ENCODE measurements at places on chromosomes 4 and X.
A peak's percentile ranks its signal among the peaks of the same experiment; 100 is the strongest.

GRCh38 chrX:123170546-123170945 is 13.5 kb upstream of the GRIA3 start:
- no peak for DNase-seq

GRCh38 chr4:170005472-170005871 is 20.7 kb downstream of the MFAP3L start:
- DNase-seq = no peak

GRCh38 chrX:139234898-139235297 is 295.6 kb upstream of the F9 start:
- no peak for DNase-seq

GRCh38 chr4:75643651-75644050 is 13.3 kb upstream of the CDKL2 start:
- no peak for DNase-seq

DNA sequence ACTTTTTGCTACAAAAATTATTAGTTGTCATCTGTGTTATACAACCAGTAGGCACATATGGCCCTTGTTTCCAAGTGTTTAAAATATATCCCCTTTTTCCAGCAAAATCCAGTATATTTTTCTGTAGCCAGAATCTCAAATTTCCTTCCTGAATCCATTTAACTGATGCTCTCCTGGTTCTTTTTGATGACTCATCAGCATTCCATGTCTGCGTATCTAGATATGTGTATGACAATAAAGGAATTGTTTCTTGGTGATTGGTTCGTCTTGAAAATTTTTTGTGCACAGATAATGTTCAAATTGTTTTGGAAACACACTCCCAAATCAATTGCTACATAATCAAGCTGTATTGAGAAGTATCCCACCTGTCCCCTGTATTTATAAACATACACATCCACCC is 98.3 kb downstream of the ITM2A start:
- no peak for DNase-seq

DNA sequence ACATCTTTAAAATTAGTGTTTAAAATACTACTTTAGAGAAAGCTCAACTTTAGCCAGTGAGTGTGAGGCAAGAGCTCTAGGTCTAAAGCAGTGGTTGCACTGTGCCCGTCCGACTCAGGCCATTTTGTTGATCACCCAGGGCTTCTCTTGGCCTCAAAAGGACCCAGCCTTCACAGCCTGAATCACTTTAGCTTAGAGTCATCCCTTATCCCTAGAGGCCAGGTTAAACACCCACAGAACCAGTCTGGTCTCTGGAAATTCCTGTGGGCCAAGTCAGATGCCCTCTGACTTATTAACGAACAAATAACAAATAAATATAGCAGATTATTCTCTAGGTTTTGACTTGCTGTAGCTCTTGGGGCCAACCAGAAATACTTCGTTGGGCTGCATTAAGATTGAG is 102.3 kb downstream of the WWC2 start:
- no peak for DNase-seq

DNA sequence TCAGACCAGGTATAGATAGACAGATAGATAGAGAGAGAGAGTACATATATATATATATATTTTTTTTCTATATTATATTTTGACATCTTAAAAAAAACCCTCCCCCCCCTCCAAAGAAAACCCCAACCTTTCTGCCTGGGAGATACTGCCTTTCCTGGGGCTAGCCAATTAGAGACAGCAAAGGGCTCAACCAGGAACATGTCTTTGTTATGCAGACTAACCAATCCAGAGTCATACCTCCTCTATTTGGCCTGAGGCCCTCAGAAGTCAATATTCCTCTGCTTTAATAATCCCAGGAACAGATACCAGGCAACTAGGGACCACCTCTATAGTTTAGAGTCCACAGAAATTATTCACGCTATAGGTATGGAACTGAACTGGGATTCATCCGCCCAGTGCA is 135.6 kb upstream of the MAD2L1 start:
- DNase-seq = no peak

- DNase-seq = no peak
Measured at GRCh38 chr4:171266671-171267070, 546.5 kb upstream of the GALNTL6 start.

DNA sequence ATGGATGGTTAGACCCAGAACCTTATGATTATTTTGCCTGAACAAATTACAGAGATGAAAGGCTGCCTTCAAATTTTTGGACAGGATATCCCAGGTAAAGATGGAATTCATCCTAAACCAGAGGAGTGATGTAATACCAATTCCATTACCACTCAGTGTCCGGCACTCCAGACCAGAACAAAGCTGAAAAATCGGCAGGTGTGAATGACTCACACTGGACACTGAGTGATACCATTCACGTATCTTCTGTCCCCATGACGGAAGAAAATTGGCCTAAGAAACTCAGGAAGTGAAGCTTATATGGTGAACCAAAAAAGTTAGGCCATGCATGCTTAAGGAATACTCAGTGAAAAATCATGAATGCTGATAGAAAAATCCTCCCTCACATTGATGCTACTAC is 34.5 kb downstream of the PALLD start:
- no peak for DNase-seq

DNA sequence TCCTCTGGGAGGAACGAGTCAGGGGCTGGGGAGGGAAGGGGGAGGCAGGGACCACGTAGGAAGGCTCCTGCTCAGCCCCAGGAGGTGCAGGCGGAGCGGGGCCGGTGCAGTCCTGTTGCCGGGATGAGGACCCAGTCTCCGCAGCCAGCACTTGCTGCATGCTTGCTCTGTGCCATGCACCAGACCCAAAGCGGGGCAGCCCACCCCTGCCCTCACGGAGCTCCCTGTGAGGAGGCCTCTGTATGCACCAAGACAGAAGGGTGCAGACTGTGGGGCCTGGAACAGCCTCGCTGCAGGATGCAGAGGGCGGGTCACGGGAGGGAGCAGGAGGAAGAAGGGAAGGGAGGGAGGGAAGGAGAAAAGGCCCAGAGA is 61.9 kb downstream of the ABLIM2 start:
- DNase-seq = no peak

DNA sequence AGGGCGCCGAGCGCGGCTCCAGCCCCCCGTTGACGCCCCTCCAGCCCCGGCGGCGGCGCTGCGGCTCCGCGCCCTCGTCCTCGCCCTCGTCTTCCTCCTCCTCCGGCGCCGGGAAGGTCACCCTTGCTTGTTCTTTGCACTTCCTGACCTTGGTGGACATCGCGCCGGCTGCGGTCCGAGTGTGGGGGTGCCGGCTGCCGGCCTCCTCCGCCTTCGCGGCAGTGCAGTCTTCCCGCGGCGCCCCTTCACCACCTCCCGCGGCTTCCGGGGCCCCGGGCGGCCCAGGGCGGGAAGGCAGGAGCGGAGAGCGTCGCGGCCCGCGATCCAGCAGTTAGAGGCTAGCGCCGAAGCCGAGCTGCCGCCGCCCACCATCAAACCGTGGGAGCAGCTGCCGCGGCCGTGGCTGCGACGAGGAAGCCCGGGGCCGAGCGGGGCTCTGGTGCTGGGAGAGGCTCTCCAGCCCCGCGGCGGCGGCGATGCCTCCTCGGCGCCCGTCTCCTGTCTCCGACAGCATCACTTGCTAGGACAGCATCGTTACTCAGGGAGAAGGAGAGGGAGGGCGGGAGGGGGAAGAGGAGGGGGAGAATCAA is at the start of gene TRPC3:
TSS of gene TRPC3 (minus strand) at position 540 of the 590 bp plus-strand sequence. CDS start at position 160, 380 bp downstream.
- DNase-seq = peak; percentile 28

DNA sequence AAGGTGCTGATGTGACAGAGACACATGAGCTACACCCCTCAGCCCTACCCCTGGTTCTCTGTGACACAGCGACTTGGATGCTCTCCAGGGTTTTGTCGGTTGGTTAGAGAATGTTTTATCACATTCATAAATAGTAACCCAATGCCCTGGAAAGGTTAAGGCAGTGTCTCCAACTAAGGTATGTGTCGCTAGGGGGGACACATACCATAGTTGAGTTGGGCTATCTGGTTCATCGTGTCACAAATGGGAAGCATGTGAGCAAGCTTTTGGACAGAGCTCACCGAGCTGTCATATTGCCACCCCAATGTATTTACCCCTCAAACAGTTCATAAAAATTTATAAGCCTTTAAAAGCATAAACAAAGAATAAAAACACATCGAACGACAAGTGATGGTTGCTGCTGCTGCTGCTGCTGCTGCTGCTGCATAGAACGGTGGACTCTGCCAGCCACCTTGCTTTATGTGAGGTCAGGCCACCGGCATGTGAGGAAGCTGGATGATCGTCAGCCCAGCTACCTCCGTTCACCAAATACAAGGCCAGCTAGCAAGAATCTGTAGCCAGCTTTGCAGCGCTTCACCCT is 55.9 kb downstream of the STOX2 start:
- DNase-seq = no peak

- no peak for DNase-seq
Measured at GRCh38 chr4:185211035-185211434, 1.6 kb downstream of the SNX25 start.

DNA sequence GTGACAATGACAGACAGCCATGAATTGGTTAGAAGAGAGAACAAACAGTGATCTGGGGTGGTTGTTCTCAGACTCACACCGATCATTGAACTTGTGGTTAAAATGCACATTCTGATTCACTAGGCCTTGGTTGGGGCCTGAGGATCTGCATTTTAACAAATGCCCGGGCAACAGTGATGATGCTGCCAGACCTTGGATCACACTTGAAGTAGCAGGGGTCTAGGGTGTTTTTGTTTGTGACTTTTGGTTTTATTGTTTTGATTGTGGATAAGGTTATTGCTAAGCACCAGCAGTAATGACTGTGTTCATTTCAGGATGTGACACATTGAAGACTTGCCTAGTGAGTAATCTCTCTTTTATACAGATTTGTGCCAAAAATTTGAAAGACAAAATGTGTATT is 36.5 kb downstream of the TXLNG start:
- DNase-seq = no peak

GRCh38 chr4:33149658-33150524 is 2429.7 kb downstream of the PCDH7 start:
- DNase-seq = no peak

GRCh38 chrX:123486297-123486696 is 246.6 kb downstream of the THOC2 start:
- DNase-seq = no peak

GRCh38 chr4:140168474-140168873 is 14.5 kb upstream of the MAML3 start:
- DNase-seq = no peak

GRCh38 chrX:56505866-56506265 is 57.6 kb upstream of the UBQLN2 start:
- no peak for DNase-seq

- no peak for DNase-seq
Measured at GRCh38 chr4:108398836-108399235, 221.5 kb upstream of the RPL34 start.

DNA sequence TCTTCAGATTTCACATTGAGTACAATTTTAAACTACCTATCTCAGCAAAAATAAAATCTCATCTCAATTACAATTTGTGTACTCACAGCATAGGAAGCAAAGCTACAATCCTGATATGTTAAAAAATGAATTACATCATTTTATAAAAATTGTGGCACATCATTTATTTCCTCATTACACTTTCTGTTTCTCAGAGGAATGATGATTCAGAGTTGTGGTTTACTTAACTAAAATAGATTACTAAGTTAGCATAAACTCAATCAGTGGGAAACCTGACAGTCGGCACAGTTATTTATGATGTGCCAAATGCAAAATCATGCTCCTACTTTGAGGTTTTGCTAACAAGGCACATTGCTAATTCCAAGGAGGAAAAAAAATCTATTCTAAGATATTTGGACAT is 325.0 kb downstream of the FBXO8 start:
- DNase-seq = no peak

GRCh38 chrX:4277122-4277521 is 563.7 kb upstream of the PRKX start:
- DNase-seq = no peak

DNA sequence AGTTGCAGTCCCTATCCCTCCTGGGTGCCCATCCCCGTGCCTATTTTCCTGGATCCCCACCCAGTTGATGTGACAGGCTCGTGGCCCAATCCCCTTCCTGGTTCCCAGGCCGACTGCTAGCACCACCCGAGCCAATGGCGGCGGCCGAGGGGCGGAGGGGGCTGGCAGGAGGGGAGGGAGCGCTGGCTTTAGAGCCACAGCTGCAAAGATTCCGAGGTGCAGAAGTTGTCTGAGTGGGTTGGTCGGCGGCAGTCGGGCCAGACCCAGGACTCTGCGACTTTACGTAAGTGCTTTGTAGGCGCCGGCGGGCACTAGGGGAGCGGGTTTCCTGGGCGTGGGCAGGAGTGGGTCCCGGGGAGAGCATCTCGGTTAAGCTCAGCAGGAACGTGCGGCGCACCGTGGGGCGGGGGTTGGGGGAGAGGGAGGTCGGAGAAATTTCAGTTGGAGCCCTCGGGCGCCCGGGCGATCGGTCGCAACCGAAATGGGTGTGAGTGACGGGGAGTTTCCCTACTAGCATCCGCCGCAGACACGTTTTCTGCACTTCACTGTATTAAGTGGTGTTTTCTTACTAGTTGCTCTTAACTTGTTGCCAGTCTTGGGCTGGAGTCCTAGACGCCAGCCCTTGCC is at the start of gene PLS3:
TSS of gene PLS3 (plus strand) at position 197 of the 627 bp plus-strand sequence. CDS start 49,077 bp downstream, outside the sequence.
- peak; percentile 92 for DNase-seq

DNA sequence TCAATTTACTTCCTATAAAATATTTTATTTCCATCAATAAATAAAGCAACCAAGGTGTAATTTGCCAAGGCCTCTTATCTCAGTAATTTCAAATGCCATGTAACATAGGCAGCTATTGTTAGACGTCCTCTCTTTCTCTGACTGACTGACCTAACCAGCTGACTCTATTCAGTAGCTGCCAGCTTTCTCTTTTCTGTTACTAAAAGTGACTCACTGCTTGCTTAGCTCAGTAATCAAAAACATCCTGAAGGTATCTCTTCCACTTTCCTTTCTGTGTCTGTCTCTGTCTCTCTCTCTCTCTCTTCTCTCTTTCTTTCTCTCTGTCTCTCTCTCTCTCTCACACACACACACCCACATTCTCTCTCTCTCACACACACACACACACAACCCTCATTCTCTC is 134.2 kb downstream of the SPOCK3 start:
- DNase-seq = peak; percentile 17

DNA sequence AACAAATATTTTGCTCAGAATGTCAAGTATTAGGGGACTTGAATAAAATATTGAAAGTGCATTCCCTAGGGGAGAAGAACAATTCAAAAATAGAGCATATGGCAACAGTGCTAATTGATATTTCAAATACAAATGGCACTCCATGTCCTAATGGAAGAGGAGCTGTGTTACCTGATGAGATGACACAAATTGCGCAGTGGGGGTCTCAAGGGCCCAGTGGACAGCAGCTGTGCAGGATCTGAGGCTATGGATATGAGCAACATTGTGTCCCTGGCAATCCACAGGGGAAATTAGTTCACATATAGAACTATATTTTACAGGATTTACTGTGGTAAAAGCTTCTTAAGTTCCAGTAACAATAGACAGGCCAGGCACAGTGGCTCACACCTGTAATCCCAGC is 17.4 kb upstream of the USP46 start:
- DNase-seq = no peak
